ENCODE measurements at places on chromosomes 5 and 9.

DNA sequence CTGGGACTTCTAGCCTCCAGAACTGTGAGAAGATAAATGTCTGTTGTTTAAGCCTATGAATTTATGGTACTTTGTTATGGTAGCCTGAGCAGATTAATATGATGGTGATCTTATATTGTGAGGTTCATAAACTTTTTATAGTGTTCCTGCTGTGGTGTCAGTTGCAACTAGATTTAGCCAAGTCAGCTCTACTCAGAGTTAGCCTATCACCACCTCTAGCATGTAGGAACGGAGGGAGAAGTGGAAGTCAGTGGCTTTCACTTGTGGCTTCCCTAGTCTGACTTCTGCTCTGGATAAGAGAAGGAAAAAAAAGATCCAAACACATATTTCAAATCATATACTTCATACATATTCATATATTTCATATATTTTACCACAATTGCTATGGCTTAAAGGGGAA, 6.6 kb downstream of the POC5 start:
- DNase-seq: no peak

GRCh38 chr9:119810645-119811429, 441.6 kb upstream of the BRINP1 start:
- peak; percentile 8 for DNase-seq

GRCh38 chr5:164610374-164610773, 1105.0 kb downstream of the MAT2B start:
- no peak for DNase-seq

DNA sequence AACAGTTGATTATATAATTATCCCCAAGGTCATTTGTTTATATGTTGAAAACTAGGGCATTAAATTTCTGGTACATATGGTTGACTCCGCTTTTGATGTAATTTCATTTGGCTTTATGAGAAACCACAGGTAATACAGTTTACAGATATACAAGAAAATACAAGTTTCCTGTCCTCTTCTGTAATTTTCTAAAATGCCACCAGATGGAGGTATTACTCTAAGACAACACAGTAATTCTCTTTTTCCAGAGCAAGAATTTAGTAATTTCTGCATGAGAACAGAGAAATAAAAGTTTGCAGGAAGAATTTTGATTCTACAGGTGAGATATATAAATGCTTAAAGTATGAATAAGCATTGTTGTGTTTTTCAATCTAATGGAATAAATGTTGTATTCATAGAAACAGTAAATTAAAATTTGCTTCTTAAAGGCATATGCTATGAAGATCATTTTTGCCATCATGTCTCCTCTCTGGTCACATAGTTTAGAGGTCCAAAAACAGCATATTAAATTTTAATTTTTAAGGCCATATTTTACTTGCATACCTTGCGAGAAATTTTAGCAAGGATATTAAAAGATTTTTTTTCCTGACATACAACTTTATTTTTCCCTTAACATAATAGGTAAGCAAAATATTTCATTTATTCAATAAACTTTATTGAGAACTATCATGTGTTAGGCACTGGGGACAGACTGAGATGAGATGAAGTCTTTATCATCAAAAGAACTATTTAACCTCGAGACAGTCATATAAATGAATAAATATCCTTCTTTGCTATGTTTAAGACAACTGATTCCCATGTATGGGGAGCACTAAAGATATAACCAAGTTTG, 22.7 kb downstream of the CHD1 start:
- no peak for DNase-seq

- no peak for DNase-seq
Observed at GRCh38 chr9:16360247-16360646, 510.2 kb downstream of the BNC2 start.

- DNase-seq: no peak
Observed at GRCh38 chr5:1278656-1279442, 16.0 kb downstream of the TERT start.

DNA sequence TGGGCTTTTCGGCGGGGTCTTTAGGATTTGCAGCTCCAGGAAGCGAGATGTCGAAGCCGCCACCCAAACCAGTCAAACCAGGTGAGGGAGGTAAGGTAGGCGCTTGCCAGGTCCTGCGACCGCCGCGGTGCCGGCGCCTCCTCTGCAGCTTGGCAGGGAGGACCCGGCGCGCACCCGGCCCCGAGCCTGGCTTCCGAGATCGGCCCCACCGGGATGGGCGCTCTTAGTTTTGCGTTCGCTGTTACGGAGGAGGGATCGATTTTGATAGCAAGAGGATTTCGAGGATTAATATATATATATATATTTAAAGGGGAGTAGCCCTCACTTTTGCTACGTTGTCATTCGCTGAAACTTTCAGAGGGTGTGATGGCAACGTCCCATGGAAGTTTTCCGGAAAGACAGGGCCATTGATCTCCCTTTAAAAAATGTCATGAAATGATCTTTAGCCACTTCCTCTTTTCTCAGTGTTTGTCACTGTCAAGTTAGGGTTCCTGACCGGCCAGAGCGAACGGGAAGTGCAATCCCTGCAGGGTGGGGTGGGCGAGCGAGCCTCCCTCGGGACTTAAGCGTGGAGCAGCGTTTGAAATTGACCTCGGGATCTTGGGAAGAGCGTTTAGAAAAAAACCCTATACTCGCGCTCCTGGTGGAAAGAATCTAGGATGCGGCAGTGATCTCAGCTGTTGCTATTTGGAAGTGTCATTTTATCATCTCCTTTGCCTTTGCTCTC, 495 bp downstream of the OSTF1 start:
- peak; percentile 54 for DNase-seq

GRCh38 chr5:76583163-76584047, 39.8 kb downstream of the F2RL2 start:
- DNase-seq: peak; percentile 34

- peak; percentile 85 for DNase-seq
Observed at GRCh38 chr5:134245101-134245604, 19.3 kb upstream of the PPP2CA start.

- no peak for DNase-seq
Observed at GRCh38 chr9:19787672-19788071, 1.2 kb downstream of the SLC24A2 start.

DNA sequence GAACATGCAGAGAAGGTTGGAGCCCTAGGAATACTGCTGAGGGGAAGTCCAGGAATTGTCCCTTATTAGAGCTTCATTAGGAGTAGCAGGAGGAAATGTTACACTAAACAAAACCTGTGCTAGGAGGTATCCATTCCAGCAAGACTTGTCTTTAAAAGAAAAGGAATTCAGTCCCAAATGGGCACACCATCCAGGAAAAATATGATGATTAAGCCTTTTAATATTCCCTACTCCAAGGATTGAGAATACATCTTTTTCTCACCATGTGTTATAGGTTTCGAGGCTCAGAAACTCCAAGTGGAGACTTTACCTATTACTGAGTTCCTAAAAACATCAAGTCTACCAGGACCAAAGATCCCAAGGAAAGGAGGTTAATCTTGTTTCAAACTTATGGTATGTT, 179.3 kb downstream of the MCTP1 start:
- no peak for DNase-seq

DNA sequence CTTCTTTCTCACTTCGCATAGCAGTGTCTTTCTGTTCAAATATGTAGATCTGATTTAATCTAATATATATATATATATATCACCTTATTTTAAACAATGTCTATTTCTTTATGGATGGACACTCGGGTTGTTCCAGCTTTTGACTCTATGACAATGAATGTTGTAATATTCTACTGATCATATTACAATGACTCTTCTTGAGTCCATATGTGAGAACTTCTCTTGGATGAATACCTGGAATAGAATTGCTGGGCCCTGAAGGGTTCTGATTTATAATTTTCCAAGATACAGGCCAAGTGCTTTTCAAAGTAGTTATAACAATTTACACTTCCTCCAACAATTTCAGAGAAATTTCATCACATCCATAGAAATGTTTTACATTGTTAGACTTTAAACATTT, 28.8 kb downstream of the NTRK2 start:
- DNase-seq: no peak

DNA sequence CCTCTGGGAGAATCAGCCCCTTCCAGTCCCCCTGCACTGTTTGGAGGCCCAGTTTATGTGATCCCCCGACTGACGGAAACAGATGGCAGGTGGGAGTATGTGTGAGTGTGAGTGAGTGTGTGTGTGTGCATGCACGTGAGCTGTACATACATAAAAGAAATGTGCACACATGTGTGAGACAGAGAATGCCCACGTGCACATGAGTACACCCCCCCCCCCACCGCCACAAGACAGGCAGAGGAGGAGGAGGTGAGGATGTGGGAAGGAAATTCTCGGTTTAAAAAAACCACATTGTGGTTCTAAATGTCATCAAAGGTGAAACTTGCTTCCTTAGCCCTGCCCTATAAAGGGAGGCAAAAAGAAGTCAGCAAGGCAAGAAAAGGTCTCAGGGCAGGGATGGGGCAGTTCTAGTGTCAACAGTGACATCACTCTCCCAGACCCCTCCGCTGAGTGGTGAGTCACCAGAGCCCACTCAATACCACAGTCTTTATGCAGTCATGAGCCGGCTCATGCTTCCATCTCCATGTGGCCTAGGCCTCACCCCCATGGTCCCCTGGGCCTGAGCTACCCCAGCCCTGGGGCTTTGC, 79.2 kb upstream of the HSPA9 start:
- DNase-seq: no peak

GRCh38 chr5:113813466-113813865, 300.0 kb downstream of the YTHDC2 start:
- no peak for DNase-seq

GRCh38 chr5:143056339-143056704, 286.1 kb downstream of the ARHGAP26 start:
- DNase-seq: no peak

DNA sequence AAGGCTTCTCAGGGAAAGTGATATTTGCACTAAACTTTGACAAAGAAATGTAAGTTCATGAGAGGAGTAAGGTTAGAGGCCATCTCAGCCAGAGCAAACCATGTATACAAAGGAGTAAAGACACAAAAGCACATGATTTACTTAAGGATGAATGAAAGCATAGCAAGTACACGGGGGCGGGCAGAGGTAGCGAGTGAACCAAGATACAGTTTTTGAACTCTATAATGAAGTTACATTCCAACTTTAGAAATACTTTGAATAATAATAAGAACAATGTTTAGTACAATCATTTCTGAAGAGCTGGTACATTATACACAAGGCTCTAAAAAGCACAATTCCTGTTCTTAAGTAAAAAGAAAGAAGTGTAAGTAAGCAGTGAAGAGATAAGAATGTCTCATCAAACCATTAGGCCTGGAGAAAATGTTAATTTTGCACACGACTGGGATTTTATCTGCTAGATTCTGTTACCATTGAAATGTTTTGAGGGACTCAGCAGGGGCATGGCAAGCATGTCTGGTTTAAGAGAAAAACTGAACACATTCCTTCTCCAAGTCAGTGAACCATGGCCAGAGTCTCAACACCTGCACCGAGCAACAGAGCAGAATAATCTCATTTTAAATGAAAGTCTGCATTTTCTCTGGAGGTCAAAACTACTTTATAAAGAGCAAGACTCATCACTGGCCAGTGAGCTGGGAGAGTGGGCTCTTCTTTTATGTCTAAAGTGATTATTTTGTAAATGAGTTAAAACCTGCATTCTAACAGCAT, 147.6 kb upstream of the TRPM3 start:
- DNase-seq: no peak

GRCh38 chr5:144711172-144711571, 540.5 kb downstream of the KCTD16 start:
- DNase-seq: no peak

GRCh38 chr9:12878351-12878978, 103.6 kb downstream of the LURAP1L start:
- DNase-seq: no peak

- DNase-seq: no peak
Observed at GRCh38 chr9:133371261-133371711, 4.6 kb downstream of the SURF4 start.

DNA sequence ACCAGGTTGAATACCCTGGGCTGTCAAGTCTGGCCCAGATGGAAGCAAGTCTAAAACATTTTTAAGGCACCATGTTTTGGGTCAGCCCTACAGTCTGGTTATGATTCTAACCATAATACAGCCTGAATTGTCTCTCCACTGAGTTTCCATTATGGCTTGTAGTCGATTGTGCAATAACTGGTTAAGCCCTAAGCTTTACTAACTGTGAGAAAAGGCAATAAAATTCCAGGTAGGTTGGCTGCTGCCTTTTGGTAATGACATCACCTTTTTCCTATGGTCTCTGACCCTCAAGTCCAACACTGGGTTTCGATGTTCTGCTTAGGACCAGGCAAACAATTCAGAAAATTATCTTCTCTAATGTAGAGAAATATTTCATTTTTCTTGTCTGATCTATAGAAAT, 243.3 kb downstream of the ACTL7B start:
- DNase-seq: no peak

DNA sequence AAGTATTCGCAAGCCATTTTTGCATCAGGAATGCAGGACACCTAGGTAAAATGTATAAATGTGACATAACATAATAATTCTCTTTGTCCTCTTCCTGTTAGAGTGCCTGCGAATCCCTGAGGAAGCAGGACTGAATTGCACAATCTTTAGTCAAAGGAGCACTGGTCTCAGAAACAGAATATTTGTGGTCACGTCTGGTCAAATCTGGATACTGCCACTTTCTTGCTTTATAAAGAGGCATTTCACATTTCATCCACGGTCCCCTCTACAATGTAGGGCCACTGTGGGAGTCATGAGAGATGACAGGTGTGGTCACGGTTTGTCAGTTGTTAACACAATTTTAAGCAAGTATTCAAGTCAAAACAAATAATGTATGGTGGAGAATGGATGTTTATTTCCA, 564.0 kb downstream of the IRX1 start:
- no peak for DNase-seq

DNA sequence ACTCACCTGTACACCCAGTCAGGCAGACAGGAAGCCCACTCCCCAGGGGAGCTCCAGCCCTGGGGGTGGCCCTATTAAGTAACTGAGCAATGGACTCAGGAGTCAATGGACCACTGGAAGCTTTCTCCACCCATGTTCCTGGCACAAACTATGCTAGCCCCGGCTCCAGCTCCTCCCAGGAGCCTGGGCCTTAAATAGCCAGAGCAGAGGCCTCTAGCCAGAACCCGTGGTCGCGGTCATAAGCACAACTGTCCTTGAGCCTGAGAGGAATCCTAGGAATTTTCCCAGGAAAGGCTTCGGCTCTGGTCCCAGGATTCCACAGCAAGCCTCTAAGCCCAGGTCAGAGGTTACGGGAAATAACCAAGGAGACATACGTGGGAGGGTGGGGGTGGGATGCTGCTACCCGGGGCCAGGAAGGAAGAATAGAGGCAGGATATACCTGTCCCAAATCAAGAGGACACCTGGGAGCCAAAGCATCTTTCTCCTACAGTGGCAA, 5.5 kb downstream of the SEPTIN8 start:
- peak; percentile 17 for DNase-seq

GRCh38 chr9:114513055-114513958, 8.0 kb upstream of the WHRN start:
- no peak for DNase-seq

Measured in A549 (cell line).